HT-29 (cell line): ENCODE measurements at places on chromosomes 3 and 15. TPM values are rescaled to one million over a fixed set of nuclear protein-coding genes. Genes with fewer than 3 reads are reported as not detected.

The NR1I2 gene
- 0.08 TPM in 1 of 2 replicates, not detected in the other for total RNA-seq

The MUSTN1 gene
- total RNA-seq: not detected in 2 replicates

The GRAMD2A gene
- total RNA-seq: 0.03 and 0.29 TPM in 2 replicates

The GALNT15 gene
- total RNA-seq: not detected in 2 replicates

The ZNF502 gene
- total RNA-seq: 0.23 and 0.79 TPM in 2 replicates
